ENCODE measurements at places on chromosomes 3 and 15. TPM values are rescaled to one million over a fixed set of nuclear protein-coding genes. Genes with fewer than 3 reads are reported as not detected.

GRCh38 chr3:127206611-127207516, 13.9 kb downstream of the PRR23E start:
- no peaks in the 10 kb centered on the region for H3K27me3 ChIP-seq
- H3K27ac ChIP-seq, result no peak overlapping the region
- no peak overlapping the region for H3K4me3 ChIP-seq

- H3K27me3 ChIP-seq, result no peaks in the 10 kb centered on the region
- H3K36me3 ChIP-seq, result no peaks in the 10 kb centered on the region
- no peak for DNase-seq
Observed at GRCh38 chr3:115635406-115635805, 12.1 kb downstream of the GAP43 start.

DNA sequence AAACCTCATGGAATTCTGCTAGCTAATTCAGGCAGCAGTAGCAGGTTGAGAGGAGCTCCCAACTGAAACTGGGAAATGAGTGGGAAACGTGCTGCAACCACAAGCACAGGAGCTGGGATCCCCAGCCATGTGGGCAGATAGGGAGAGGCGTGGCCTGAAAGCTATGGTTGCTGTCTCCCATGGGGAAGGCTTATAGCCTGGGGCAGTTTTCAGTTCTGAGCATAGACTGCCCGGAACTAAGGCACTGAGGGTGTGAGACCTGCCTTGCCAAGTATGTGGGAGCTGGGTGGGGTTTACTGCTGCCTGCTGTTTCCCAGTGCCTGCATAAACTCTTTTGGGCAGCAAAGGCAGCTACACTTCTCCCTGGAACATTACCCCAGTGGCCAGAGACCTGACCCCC, 229.5 kb downstream of the TUSC7 start:
- H3K4me3 ChIP-seq, result no peak overlapping the region
- H3K4me1 ChIP-seq, result no peaks in the 10 kb centered on the region
- no peak for DNase-seq

Gene OR5H6
- total RNA-seq, result not detected

Gene FBXW12
- not detected for total RNA-seq

Gene SPPL2A
- total RNA-seq, result 154 TPM
